Stimulated activated CD4-positive, alpha-beta T cell treated with anti-CD3 and anti-CD28 coated beads, Interleukin-4, amount 100 ng/mL, for 4 hours (primary cell): ENCODE measurements at places on chromosomes 5 and 9.

DNA sequence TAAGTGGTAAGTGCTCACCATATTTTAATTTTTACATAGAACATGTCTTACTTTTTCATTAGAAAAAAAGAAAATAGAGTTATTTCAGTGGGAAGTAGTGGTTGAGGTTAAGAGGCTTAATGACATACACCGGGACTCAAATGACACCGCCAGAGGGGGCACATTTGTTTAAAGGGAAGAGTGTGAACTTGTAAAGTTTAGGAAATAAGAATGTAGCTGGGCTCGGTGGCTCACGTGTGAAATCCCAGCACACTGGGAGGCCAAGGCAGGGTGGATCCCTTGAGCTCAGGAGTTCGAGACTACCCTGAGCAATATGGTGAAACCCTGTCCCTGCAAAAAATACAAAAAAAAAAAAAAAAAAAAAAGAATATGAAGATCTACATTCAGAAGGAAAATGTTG is 43.4 kb upstream of the TNFAIP8 start:
- DNase-seq = no peak

GRCh38 chr5:149610589-149611255 is 29.4 kb downstream of the ARHGEF37 start:
- DNase-seq = no peak

- DNase-seq = peak; percentile 24
Observed at GRCh38 chr9:21611891-21612290, 129.8 kb upstream of the IFNE start.

DNA sequence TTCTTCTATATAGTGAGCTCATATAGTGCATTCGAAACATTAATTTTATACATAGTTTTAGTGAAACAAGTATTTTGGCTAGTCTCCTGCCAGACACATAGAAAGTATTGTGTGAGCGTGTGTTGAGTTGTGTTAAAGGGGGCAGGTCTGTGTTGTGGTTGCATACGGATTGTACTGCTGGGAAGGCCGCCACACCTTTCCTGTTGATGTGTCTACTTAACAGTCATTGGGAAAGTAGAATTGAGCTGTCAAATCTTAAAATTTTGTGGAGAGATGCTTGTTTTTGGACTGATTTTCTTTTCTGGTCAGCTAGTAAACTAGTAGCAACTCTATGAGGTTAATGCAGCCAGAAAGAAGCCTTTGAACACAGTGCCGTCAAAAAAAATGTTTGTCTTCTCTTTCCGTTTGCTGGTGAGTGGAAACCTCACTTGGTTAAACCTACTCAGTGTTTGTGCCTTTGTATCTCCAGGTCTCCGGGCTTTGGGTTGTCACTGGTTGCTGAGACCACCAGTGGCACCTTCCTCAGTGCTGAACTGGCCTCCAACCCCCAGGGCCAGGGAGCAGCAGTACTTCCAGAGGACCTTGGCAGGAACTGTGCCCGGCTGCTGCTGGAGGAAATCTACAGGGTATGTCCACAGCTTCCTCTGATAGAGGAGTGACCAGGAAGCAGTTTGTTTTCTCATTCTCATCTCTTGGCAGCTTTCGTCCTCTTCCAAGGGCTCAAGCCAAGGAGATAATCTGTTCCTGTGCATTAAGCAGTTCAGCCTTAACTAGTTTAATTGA is 51.5 kb downstream of the RCL1 start:
- no peak for DNase-seq

GRCh38 chr5:1827886-1828397 is 26.7 kb downstream of the NDUFS6 start:
- no peak for DNase-seq

- DNase-seq = no peak
Observed at GRCh38 chr5:133227897-133228296, 176.1 kb downstream of the HSPA4 start.

DNA sequence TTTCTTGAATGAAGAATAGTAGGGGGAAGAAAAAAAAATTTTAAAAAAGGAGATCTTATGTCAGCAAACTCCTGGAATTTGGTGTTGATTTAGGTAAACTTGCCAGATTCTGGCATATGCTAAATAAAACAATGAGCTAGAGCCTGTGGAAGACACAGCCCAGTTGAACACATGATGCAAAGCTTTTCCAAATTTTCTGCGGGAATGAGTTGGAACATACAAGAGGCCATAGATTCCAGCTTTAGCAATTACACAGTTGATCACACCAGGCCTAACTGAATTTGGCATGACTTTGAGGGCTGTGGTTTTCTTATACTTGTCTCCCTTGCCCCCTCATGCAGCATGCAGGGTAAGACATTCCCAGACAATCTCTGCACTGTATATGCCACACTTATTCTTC is 297.0 kb downstream of the SH3GL2 start:
- DNase-seq = no peak

- DNase-seq = no peak
Observed at GRCh38 chr5:29796013-29796412, 1397.5 kb upstream of the CDH6 start.

DNA sequence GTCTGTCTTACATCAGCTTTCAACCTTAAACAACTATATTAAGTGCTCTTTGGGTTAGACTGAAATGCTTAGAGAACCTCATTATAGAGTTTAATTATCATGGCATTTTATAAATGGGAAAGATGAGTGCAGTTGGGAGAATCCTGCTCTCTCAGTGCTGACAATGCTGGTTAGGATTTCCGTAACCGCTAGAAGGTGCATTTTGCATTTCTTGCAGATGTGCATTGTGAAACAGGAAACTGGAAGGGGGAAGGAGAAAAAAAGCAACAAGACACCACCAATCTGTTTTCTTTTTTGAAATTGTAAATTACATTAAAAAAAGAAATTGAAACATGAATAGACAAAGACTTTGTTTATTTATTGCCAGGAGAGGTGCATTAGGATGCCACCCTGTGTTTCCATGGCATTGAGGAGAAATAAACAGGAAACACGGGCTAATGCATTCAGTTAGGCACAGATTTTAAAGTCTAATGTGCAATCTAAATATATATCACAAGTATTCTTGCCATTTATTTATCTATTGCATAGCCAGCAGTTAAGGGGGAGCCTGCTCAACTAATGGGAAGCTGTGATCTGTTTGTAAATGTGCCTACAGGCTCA is 478.9 kb downstream of the PSAT1 start:
- no peak for DNase-seq

DNA sequence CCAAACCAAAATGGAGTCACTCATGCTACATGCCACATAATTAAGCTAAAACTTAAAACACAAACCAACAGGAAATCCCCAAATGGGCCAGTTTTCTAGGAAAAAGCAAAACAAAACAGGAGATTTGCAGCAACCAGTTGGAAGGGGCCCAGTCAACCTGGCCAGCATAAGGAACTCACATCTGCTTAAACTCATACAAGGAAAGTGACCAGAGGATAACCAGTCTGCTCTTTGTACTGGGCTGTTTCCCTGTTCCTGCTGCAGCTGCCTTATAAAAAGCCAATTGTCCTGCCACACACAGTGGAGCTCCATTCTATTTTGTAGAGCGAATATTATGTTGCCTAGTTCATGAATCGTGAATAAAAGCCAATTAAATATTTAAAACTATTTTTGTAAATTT is 29.5 kb upstream of the PTPDC1 start:
- no peak for DNase-seq

GRCh38 chr9:2780326-2780725 is 63.0 kb downstream of the KCNV2 start:
- DNase-seq = no peak

- DNase-seq = no peak
Observed at GRCh38 chr9:82745919-82746318, 317.0 kb downstream of the RASEF start.

- DNase-seq = no peak
Observed at GRCh38 chr5:115455301-115455707, 89.3 kb downstream of the FEM1C start.

GRCh38 chr9:120885958-120886357 is 9.0 kb upstream of the PHF19 start:
- no peak for DNase-seq

DNA sequence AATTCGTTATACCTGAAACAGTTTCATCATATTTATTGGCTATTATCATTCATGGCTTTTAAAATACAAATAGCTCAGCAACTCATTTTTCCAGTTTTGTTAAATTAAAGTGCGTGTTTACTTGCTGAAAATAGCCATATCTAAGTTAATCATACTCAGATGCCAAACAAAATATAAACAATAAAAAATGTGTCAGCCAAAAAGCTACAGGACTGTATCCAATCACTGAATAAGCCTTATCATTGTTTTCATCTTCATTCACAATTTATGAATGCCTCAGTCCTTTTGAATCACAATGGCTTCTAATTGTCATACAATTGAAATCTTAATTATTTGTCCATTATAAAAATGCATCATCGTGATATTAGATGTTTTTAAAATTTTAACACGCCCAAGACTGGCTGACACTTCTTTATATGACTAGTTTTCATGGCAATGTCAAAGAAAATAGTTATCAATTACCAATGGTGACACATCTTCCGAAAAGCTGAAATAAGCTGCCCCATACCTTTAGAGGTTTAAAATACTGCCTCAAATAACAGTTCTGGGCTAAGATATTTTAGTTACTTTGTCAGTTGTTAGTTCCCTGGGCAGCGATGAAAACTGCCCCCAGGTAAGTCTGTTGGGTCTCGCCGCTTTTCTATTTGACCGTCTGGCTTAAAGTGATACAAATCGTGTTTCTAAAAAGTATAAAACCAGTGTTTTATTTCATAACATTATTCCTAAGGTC is 1.8 kb downstream of the NFIB start:
- DNase-seq = no peak

- DNase-seq = no peak
Observed at GRCh38 chr5:160887780-160888179, 35.8 kb upstream of the ATP10B start.

GRCh38 chr5:175853573-175854230 is 17.7 kb upstream of the CPLX2 start:
- DNase-seq = no peak

GRCh38 chr9:28758341-28758740 is 1185.1 kb upstream of the C9orf72 start:
- DNase-seq = no peak

- no peak for DNase-seq
Observed at GRCh38 chr5:142317173-142317572, 7.6 kb downstream of the SPRY4 start.

DNA sequence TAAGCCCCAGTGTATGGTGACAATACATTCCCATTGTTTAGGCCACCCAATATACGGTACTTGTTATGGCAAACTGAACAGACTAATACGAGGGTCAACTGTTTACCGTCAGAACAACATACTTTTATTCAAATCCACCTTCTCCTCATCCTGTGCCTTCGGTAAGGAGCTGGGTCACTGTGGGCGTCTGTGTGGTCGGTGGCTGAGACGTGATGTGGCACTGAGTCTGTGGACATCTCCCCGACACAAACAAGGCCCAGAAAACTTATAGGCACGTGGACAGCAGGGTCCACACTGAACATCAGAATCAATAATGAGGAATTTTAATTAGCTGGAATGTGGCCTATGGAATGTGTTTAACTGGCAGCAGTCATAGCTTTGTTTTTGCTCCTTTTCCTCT is 154.3 kb upstream of the IRX2 start:
- DNase-seq = no peak

DNA sequence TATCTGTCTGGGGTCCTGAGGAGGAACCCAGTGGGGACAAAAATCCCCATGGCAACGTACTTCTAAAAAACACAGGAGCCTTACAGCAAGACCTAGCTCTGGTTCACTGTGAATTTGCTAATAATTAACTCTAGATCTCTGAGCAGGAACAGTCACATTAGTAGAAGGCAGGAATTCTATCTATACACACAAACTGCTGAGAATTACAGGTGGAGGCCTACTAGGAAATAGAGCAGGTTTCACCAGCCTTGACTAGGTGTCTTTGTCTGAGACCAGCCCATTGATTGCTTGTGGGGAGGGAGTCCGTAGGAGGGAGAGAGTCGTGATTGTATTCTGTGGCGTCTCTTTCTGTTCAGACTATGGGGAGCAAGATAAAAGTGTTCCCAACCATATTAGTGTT is 44.8 kb downstream of the PRLR start:
- no peak for DNase-seq

DNA sequence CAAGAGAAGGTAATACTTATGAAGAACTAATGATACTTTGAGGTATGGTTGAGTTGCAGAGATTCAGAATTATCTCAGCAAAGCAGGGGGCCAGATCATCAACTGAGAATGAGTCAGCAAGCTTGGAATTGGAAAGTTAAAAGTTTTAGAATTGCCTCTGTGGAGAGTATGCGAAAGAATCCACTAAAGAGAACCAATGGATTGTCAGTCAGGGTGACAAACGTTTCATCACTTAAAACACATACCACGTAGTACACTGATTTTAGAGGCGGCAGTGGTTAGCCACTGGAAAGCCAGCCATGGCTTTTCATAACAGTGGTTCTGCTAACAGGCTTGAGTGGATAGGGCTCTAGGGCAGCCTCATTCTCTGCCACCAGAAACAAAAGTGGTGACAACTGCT is 30.7 kb downstream of the AOPEP start:
- DNase-seq = no peak

GRCh38 chr9:93684161-93684765 is 107.9 kb downstream of the PHF2 start:
- no peak for DNase-seq

DNA sequence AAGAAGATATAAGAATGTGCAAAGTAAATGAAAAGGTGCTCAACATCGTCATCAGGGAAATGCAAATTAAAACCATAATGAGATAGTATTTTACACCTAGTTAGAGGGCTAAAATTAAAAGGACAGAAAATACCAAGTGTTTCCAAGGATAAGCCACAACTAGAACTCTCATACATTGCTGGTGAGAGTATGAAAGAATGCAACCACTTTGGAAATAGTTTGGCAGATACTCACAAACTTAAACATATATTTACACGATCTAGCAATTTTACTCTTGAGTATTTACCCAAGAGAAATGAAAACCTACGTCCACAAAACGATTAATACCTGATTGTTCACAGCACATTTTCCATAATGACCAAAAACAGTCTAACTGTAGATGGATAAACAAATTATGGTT is 51.5 kb downstream of the AOPEP start:
- no peak for DNase-seq

- DNase-seq = no peak
Observed at GRCh38 chr9:80792726-80793125, 896.6 kb downstream of the TLE1 start.

DNA sequence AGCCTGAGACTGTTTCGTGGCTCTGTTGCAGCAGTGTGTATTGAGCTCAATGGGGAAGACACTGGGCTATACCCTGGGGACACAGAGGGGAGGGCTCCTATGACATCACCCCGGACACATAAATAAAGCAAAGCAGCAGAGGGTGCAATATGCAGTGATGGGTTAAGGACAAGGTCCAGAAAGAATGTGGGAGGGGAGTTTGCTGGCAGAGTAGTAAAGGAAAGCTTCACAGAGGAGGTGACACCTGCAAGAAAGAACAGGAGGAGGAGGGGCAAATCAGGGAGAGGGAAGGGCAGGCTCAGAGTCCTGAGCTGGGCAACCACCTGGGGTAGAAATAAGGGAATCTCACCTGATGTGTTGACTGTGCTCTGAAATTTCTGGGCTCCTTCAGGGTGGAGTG is 35.3 kb upstream of the CDKN2AIPNL start:
- DNase-seq = no peak

- no peak for DNase-seq
Observed at GRCh38 chr5:33328818-33329217, 111.9 kb upstream of the TARS1 start.

DNA sequence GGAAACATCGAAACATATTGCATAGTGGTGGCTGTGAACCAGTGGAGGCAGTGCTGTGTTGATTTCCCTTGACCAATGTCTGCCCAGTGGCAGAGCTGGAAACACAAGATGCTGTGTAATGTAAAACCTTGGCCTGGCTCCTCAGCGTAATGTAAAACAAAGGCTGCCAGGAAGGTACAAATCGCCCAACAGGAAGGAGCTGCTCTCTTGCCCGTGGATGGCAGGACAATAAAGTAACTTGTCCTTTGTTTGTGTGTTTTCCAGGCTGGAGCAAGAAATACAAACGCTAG is 143.4 kb downstream of the PALM2AKAP2 start:
- no peak for DNase-seq
